ENCODE measurements at places on chromosomes 16 and 17. TPM values are rescaled to one million over a fixed set of nuclear protein-coding genes. Genes with fewer than 3 reads are reported as not detected.

Gene ZSCAN32
- 15.6 TPM for total RNA-seq

Gene SPECC1
- 17.6 TPM for total RNA-seq

Gene CNP
- 112 TPM for total RNA-seq

DNA sequence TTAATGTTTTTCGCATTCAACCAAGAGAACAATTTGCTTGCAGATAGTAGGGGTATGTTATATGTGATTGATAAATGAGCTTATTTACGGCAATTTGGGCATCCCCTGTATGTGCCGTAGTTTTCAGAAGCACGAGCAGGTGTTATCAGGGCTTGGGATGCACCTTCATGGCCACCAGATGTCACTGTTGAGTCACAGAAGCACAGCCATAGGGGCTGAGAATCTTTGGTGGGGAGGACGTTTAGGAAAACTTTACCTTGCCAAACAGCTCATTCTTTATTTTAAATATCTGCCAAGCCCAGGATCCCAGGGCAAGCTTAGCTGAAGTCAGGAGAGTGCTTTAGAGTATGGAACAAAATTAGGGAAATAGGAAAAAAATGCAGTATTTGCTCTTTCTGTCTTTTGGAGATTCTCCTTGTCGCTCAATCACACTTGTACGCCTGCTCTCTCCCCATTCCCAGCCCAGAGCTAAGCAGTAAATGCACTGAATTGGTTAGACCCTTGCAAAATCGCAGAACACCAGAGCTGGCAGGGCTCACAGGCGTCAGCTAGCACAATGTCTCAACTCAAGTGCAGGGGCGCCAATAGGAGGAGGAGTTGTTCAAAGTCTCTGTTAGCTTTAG is 93.6 kb upstream of the MPHOSPH6 start:
- H3K4me1 ChIP-seq: peaks cover 3% of the 10 kb centered on the region
- no peak overlapping the region for H3K4me3 ChIP-seq
- peaks cover 20% of the 10 kb centered on the region for H3K27me3 ChIP-seq
- H3K27ac ChIP-seq: no peak overlapping the region

DNA sequence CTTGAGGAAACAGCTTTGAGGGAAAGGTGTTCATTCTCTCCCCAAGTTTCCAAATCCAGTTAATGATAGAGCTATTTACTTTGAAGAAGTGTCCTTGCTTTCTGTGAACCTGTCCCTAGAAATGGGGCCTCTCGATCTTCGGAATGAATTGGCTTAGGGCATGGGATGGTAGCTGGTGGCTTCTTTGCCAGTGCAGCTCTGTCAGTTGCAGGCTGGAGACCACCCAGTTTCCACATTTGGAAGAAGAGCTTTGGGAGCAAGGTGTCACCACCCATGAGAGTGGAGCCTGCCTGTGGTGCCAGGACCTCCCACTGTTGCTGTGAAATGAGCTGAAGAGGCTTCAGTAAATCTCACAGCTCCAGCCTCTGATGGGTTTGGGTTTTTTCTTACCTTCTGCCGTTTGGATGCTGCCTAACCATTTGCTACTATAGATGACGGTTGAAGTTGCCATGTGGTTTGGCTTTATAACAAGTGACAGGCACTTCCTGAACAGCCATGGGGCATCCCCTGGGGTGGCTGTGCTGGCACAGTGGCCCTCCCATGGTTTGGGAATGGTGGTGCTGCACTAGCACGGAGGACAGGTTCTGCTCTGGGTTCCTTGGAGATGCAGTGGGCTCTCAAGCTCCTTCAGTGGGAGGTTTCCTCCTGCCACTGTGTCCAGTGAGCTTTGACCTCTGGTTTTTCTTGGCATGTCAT is 19.5 kb upstream of the SLC5A10 start:
- H3K27me3 ChIP-seq: peaks cover 15% of the 10 kb centered on the region
- no peak overlapping the region for H3K4me3 ChIP-seq
- peaks cover 16% of the 10 kb centered on the region for H3K4me1 ChIP-seq
- DNase-seq: no peak
- H3K27ac ChIP-seq: no peak overlapping the region

- H3K27me3 ChIP-seq: peaks cover 16% of the 10 kb centered on the region
- no peak for DNase-seq
- H3K4me1 ChIP-seq: peaks cover 14% of the 10 kb centered on the region
- peaks cover 1% of the 10 kb centered on the region for H3K36me3 ChIP-seq
Observed at GRCh38 chr17:78479369-78479768, 97.8 kb downstream of the DNAH17 start.

- H3K4me3 ChIP-seq: no peak overlapping the region
- no peak for DNase-seq
- no peak overlapping the region for H3K27ac ChIP-seq
Observed at GRCh38 chr16:65476448-65476955, 354.6 kb upstream of the CDH11 start.

Data from activated CD8-positive, alpha-beta memory T cell treated with anti-CD3 and anti-CD28 coated beads, Interleukin-2, amount 10 ng/mL, durations not matched to agents 7 days and 5 days (primary cell).